ENCODE measurements at places on chromosomes 5 and 9.

DNA sequence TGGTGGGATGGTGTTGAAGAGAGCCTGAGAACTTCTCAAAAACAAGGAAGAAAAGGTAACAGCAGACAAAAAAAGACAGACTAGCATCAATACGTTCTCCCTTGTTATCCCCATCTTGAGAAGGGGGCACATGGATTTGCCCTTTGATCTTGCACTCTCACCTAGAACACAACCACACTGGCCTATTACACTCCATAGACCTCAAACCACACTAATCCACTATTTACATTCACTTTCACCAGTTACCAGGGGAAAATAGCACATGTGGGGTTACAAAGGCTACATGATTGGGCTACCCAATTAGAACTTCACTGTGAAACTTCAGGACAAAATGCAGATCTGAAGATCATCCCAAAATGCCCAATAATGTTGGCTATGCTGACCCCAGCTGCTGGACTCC lies 72.6 kb upstream of the SELENOP start:
- DNase-seq, result no peak

- no peak for DNase-seq
Observed at GRCh38 chr5:76590027-76590426, 33.2 kb downstream of the F2RL2 start.

- no peak for DNase-seq
Observed at GRCh38 chr5:16521521-16522483, 56.2 kb upstream of the ZNF622 start.

- DNase-seq, result no peak
Observed at GRCh38 chr9:121757281-121757585, 105.8 kb downstream of the DAB2IP start.

DNA sequence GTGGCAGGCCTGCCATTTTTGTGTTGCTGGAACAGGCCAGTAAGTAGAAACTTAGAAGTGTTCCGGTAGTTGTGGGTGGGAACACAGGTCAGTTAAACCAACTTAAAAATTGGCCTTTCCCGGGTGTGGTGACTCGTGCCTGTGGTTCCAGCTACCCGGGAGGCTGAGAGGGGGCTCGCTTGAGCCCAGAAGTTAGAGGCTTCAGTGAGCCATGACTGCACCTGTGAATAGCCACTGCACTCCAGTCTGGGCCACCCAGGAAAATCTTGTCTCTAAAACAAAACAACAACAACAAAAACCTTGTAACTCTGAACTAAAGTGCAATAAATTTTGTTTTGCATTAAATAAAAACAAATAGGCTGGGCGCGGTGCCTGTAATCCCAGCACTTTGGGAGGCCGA lies 1.4 kb upstream of the NHP2 start:
- DNase-seq, result no peak

DNA sequence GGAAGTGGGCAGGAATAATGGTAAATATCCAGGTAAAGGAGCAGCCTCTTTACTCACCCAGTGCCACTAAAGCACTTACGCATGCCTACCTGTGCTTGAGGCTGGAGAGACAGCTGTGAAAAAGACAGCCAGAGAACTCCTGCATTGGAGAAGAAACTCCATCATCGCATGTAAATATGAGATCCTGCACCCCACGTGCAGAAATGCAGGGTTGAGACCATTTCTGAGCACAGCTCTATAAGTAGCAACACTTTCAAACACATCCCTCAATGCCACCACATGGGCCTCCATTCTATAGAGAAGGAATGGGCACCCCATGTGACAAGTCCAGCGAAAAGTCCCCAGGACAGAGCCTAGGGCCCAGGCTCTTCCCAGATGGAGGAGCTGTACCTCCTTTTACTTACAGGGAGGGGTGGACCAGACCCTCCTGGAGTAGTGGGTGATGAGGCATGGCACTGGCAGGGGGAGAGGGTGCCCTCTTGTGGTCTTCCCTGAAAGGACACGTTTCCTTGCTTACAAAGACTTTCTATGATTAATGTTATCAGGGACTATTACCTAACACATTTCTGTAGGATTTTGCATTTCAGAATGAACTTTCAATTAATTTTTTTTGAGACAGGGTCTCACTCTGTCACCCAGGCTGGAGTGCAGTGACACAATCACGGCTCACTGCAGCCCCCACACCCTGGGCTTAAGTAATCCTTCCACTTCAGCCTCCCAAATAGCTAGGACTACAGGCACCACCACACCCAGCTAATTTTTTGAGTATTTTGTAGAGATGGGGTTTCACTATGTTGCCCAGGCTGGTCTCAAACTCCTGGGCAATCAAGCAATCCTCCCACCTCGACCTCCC lies 55.3 kb upstream of the IL17B start:
- DNase-seq, result no peak

All from HFF-Myc (cell line).